WTC11 (cell line): ENCODE measurements at places on chromosomes 7 and 10.

DNA sequence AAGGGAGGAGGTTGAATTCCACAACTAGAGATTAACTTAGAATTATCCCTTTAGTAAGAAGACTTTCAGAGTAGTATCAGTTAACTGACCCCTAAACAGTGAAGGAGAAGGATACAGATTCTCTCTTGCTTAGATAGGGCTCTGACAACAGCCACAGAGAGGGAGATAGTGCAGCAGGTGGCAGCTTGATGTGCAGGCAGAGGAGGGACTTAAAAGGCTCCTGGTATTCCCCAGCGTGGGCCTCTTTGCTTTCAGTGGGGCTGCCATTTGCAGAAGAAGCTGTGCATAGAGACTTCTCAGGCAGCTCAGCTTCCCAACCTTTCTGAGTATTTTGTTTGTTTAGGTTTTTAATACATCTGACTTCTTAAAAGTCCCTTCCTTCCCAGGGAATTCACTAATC, 16.0 kb downstream of the FZD1 start:
- DNase-seq = no peak

DNA sequence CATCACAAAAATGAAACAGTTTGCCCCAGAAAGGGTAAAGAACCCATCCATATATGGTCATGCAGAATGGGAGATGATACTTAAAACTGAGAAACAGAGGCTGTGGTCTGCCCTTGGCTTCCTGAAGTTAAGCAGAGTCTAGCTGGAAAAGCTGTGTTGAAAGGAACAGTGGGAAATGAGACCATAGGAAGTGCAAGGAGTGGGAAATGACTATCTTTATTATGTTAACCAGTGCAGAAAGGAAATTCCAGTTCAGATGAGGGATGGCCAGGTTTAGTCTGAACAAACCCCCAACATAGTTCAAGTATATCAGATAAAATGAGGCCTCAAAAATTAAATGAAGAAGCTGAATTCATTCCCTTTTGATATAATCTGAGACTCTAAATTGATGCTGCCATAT, 112.2 kb upstream of the TARP start:
- no peak for DNase-seq

DNA sequence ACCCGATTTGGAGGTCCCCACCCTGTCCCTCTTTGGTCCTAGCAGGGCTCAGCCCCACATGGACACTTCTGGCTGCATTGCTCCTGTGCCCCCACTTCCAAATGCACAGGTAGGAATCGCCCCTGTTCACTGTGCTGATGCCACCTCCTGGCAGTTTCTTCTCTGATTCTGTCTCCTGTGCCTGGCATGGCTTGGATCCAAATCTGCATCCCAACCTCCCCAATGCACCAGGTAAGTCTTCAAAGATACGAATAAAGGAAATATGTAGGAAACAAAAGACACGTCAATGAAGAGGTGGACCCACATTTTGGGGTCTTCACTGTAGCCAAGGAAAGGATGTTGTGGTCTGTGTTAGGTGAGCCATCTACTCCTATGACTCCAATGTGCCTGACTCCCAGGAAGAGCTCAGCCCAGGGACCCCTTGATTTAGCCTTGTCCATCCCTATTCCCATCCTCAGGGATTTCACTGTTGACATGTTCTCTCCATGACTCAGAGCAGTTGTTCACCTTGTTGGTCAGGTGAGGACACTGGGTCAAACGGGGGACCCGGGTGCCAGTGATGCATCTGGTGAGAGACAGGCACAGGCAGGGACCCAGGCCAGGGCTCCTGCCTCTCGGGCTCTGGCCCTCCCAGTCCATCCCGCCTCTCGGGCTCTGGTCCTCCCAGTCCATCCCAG, 341.8 kb downstream of the CXCL12 start:
- DNase-seq = no peak

DNA sequence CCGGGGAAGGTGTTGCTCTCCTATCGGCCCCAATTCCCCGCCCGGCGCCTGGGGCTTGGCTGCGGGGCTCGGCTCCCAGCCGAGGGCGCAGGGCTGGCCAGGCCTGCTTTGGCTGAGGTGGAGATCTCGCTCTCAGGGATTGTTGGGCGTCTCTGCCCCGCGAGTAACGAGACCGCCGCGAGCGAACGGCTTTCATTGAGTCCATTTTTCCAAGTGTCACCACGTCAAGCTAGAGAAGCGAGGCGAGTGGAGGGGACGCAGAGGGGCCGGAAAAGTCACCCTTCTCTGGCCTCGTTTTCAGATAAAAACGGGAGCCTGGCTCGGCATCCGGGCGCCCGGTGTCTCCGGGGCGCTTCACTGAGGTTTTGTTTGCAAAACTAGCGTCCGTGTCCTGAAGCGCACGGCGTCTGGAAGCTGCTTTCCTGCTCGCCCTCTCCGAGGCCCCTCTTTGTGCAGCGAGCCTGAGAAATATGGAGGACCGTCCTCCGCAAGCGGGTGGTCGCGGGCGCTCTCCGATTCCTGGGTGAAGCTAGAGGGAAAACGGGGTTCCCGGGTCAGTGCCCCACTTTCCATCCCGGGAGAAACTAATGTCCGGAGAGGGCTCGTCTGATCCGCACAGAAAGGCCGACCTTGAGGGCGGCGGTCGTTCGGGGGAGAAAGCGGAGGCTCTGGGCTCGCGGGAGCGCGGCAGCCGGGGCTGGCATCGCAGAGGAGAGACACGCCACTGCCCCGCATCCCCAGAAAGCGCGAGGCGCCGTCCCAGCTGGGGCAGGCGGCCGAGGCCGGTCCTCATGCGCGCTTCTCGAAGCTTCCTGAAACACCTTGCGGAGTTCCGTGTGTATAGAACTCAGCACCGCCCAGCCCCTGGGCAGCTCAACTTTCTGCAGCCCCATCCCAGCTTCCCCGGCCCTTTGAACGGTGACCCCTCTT, 3.5 kb upstream of the EN2 start:
- DNase-seq = no peak

DNA sequence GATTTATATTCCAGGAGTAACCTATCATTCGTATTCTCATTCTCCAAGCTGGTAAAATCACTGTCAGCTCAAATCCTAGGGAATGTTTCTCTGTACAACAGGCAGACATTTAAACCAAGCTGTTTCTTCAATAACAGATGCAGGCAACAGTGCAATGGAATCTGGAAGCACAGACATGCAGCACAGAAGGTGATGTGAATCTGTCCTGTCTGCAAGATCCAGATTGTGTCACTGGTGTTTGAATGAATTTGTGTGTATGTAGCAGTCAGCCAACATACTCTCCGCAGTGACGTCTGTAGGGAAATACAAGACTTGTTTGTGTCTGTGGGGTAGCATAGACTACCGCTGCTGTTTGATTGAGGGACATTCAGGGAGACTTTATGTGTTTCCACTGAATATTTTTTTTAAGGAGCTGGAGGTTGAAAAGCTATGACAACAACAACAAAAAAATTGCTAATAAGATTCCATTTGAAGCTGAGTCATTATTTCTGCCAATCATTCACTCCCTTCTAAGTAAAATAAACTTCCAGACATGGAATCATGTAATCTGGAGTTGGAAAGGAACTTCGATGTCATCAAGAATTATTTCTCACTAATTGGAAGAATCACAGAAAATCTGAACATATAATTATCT, 122.9 kb upstream of the MYO3A start:
- no peak for DNase-seq

GRCh38 chr7:135650831-135651573, 11.3 kb upstream of the STMP1 start:
- DNase-seq = no peak

DNA sequence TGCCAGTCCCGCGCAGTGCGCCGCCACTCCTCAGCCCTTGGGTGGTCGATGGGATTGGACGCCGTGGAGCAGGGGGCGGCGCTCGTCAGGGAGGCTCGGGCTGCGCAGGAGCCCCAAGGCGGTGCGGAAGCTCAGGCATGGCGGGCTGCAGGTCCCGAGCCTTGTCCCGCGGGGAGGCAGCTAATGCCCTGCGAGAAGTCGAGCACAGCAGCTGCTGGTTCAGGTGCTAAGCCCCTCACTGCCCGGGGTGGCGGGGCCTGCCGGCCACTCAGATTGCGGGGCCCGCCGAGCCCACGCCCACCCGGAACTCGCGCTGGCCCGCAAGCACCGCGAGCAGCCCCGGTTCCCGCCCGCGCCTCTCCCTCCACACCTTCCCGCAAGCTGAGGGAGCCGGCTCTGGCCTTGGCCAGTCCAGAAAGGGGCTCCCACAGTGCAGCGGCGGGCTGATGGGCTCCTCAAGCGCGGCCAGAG, 14.4 kb upstream of the WASL start:
- no peak for DNase-seq

- no peak for DNase-seq
Measured at GRCh38 chr7:30331338-30331737, 46.9 kb downstream of the ZNRF2 start.

- no peak for DNase-seq
Measured at GRCh38 chr10:60490013-60490412, 100.3 kb upstream of the ANK3 start.

GRCh38 chr7:92611735-92612134, 21.5 kb upstream of the FAM133B start:
- no peak for DNase-seq

DNA sequence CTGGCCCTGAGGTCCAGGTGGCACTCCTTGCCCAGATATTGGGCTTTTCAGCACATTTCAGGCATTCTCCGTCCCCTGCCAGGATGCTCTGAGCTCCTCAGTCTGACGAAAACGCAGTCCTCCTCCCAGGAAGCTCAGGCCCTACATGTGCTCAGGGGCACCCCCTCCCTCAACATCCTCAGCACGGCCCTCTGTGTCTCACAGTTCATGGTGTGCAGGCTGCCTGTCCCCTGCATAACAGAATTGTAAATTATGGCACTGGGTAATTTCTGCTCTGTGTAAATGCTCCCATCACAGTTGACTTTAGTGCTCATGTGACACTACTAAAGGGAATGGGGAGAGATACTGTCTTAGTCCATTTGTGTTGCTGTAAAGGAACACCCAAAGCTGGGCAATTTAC, 563.8 kb downstream of the DNAJB6 start:
- DNase-seq = no peak

DNA sequence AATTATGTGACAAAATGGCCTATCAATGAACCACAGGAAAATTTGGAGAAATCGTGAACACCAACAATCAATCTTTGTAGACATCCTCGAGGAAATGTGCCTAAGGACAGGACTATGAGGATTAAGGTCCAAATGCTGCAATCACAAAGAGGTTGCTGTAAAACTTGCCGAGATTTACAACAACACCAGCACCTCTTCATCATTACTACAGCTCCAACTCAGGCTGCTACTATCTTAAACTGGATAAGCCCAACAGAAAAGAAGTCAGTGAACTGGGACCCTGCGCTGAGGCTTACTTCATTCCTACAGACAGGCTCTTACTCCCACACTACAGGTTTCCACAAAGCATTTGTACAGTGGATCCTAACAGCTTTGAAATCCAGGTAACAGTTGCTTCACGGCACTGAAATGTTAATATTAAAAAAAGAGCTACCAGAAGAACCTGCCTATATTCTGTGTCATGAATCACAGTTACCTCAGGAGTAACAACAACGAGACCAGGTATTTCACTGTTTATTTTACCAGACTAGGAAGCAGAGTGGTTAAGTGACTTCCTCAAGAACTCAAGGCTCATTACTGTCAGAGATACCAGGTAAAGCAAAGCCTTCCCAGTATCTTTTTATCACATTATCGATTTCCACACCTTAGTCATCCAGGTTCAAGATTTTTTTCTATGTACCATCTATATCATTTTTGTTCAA, 23.9 kb downstream of the CACUL1 start:
- no peak for DNase-seq

DNA sequence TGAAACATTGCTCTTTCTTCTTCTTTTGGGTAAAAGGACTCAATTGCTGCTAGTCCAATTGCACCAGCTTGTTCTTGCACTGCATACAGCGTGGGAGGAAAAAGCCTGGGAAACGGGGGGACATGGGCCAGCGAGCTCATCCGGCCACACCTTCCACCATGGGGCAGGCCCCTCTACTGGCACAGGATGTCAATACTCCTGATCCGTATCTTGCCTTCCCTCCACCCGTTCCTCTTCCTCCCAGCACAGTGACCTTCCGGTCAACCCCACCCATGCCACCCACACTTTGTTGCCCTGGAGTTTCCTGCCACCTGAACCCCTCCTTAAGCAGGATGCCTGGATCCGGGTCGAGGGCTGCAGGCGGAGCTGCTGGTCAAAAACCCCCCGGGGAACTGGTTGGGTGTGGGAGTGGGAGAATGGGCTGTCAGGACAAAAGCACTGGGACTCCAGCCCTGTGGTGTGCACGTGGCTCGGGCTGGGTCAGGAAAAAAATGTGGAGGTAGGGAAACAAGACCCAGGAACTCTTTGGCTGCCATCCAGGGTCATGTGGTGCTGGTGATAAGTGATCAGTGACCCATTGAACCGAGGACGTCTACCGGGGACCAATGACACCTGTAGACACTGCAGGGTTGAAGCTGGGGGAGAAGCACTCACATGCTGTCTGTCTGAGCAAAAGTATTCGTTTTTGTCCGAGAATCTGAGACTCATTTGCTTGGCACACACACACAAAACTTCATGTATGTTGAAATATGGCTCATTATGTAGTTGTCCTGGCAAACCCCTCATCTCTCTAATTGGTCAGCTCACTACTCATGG, 8.1 kb downstream of the IL2RA start:
- DNase-seq = no peak

DNA sequence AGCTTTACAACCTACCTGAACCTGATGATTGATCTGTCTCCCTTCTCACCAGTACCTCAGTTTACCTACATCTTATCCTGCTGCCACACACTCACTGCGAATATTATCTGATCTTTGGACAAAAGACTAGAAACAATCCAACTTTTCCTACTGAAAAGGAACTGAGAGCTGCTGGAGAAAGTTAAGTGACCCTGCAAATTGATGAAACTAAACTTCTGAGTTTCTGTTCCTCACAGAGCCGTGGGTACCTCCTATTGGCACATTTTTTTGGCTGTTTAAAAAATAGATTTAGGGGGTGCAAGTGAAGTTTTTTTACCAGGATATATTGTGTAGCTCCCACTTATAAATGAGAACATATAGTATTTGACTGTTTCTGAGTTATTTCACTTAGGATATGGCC, 66.0 kb upstream of the STARD3NL start:
- no peak for DNase-seq

GRCh38 chr7:17462131-17462631, 163.7 kb downstream of the AHR start:
- DNase-seq = no peak

- DNase-seq = no peak
Measured at GRCh38 chr10:34498821-34499220, 316.3 kb downstream of the PARD3 start.

DNA sequence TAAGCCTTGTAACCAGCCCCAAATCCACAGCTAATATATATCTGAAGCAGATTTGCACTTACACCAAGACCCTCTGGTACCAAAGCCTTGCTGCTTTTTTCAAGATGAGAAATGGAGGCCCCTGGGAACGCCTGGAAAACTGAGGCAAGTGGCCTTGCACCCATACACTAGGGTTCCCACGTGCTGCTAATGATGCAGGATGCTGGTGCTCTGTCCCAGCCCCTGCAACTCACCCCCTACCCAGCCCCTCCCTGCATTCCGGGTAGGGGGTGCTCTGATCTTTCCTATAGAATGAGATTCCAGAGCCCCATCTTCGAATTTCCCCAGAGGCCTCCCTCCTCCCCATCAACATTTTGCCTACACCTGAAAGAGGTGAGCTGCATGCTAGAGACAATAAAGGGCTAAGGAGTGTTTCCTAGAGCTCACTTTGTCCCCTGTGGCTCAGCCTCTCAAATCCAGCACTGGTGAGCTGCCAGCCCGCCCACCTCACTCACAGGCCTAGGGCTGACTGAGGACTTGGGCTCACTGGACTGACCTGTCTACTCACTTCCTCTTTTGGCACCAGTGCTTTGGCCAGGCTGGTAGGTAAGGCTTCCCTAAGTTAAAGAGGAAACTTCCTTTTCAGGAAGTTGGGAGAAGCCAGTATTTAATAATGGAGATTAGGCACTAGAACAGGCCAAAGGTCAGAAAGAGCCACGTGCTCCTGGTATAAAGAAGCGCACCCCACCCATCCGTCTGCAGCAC, 9.8 kb downstream of the RBP4 start:
- no peak for DNase-seq
